Activated effector memory CD4-positive, alpha-beta T cell treated with Interleukin-2 at 50 U/mL for 16 hours (primary cell): ENCODE measurements at places on chromosomes 5 and 9.

DNA sequence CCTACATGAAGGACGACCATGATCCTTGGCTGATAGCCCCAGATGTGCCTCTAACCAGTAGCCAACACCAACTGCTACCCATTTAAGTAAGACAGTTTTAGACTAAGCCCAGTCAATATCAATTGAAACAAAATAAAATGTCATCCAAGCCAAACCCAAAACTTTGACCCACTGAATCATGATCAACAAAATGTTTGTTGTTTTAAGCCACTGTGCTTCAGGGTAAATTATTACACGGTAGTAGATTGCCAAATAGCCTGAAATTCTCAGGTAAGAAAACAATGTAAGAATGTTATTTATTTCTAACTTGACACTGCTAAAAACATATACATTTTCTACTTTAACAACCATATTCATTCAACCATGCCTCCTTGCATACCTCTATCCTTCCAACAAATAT, 105.5 kb upstream of the PAPPA start:
- DNase-seq = no peak

- no peak for DNase-seq
Measured at GRCh38 chr5:52840277-52841050, 52.7 kb downstream of the ITGA1 start.

DNA sequence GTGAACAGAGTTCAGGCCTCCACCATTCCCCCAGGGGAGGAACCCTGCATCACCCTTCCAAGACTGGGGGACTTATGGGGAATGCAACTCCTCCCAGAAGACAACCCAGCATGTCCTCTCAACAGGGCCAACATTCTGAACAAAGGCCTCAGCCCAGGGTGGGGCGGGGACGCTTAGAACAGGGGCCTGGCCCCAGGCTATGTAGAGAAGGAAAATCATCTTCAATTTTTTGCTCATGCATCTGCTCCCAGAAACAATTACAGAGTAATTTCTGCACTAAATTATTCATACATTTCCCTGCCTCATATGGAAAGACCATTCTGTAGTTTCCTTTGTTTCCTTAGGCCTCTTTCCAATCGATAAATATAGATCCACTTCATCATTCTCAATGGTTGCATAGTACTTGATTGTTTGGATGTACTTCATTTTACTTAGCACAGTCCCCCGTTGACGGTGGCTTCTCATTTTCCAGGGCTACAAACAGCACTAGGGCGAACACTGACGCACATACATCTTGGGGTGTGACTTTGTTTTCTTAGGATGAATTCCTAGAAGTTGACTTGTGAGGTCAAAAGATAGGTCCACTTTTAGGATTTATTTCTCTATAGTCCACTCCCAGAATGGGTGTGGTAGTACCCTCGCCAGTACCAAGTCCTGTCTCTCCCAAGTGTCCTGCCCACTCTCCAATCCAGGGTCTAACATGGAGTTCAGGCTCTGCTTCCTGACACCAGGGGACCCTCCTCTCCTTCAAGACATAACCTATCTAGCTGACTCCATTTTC, 27.2 kb upstream of the SMU1 start:
- no peak for DNase-seq

- no peak for DNase-seq
Measured at GRCh38 chr9:78115073-78115472, 83.5 kb upstream of the GNAQ start.

DNA sequence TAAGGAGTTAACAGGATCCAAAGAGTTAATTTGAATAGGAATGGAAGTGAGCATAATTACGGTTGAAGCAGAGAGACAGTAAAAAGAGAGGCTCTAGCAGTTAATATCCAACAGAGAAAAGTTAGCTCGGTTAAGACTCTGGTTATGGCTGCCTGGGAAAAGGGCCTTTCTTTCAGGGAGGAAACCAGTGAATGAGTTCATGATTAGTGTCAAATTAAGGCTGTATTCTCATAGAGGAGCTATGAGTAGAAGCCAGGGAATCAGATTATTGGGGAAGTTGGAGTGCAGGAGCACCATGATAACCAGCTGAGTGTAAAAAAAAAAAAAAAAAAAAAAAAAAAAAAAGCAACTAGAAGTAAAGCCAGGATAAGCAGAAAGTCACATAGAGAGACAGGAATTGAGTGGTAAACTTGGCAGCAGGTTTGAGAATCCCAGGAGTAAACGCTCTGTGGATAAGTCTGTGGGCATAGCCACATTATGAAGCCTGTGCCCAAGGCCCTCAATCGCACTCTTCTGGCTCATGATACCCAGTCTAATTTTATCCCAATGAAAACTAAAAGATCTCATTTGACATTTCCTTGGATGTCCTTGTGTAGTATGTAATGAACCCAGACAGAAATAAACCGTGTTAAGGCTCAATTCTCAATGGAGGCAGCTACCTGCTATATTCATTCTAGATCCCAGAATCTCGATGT, 372.6 kb upstream of the MPDZ start:
- no peak for DNase-seq

DNA sequence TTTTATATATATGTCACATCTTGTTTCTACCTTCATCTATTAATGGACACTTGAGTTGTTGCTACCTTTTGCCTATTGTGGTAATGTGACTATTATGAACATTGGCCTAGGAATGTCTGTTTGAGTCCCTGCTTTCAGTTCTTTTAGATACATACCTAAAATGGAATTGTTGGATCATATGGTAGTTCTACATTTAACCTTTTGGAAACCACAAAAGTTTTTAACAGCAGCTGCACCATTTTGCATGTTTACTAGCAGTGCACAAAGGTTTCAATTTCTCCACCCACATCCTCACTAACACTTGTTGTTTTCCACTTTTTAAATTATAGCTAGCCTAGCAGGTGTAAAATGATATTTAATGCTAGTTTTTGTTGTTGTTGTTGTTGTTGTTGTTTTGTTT, 88.4 kb downstream of the GALNT10 start:
- no peak for DNase-seq

- no peak for DNase-seq
Measured at GRCh38 chr5:124457101-124457500, 289.3 kb downstream of the ZNF608 start.

- no peak for DNase-seq
Measured at GRCh38 chr9:109158651-109159050, 8.4 kb downstream of the FRRS1L start.

- DNase-seq = no peak
Measured at GRCh38 chr9:3894772-3895171, 369.0 kb upstream of the RFX3 start.

DNA sequence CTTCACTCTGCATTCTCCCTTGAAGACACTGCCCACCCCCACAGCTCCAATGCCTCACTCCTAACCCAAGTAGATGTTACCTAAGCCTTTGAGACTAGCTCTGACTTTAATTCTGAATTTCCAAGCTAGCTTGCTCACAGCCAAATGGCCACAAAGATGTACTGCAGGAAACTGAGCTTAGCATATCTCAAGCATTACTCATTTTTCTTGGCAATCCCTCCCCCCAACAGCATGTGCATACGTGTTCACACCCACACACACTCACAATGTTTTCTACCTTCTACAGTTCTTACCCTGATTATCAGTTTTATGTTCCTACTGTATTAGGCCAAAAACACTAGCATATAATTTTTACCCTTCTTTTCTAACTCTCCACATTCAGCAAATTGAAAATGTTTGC, 13.7 kb upstream of the GRIA1 start:
- no peak for DNase-seq

DNA sequence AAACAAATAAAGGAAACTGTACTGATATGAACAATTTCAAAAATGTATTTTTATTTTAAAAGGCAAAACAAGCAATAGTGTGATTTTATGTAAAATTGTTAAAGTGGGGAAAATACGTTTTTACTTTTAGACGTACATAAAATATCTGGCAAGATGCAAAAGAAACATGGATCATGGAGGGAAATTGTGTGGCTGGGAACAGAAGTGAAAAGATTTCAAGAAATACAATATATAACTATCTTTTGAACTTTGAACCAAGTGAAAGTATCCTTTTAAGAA, 1.5 kb upstream of the ZNF367 start:
- DNase-seq = no peak

DNA sequence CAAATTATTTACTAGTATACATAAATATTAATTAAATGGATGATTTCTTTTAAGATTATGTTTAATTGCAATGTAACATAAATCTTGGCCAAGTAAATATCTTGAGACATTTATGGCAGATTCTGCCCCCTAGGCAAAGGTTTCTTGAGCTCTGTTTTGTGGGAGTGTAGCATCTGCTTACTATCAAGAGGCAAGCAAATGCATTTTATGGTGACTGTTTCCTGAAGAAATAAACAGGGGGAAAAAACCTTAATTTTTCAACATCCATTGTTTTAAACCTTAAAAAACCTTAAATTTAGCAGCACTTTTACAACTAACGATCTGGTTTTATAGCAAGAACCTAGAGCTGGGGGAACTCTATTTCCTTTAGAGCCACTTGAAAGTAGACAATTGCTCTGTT, 25.7 kb upstream of the FREM1 start:
- no peak for DNase-seq

DNA sequence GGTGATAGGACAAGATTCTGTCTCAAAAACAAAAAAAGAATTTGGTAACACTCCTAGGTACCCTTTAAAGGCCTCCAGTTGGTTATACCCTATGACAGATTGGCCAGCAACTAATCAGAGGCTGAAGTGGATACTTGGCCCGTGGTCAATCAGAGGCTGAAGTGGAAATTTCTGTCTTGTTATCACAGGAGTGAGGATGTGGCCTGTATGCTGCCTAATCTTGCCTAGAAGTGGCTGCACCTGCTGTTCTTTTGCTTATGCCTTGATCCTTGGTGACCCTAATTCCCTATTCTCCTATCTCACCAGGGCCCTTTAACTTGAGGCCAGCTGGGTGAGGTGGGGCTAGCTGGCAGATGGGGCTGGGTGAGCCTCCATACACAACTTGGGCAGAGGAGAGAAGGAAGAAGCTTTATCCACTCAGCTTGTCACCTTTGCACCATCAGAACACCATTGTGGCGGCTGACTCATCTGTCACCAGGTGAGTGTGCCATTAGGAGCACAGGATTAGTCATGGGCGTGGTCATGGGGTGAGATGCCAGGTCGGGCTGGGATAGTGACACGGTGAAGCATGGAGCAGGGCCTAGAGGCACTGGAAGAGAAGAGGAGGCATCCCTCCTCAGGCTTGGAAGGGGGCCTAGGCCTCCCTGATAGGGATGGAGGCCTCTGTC, 41.5 kb downstream of the SAR1B start:
- DNase-seq = no peak

- no peak for DNase-seq
Measured at GRCh38 chr5:44565902-44566301, 176.7 kb upstream of the FGF10 start.

- no peak for DNase-seq
Measured at GRCh38 chr5:73093943-73094342, 26.4 kb upstream of the TMEM171 start.

DNA sequence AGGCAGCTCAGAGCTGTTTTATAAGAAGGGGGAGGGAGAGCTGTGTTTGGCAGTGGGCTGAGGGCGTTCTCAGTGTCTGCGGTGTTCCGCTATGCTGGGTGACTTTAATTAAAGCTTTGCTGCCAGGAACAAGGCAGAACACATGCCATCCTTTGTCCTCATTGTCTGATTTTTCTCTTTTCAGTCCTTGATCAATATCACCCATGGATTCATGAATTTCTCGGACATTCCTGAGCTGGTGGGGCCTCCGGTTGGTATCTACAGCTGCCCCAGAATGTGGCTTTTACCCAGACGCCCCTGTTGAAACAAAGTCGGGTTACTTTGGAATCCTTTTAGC, 66.5 kb upstream of the TGFBR1 start:
- DNase-seq = no peak

DNA sequence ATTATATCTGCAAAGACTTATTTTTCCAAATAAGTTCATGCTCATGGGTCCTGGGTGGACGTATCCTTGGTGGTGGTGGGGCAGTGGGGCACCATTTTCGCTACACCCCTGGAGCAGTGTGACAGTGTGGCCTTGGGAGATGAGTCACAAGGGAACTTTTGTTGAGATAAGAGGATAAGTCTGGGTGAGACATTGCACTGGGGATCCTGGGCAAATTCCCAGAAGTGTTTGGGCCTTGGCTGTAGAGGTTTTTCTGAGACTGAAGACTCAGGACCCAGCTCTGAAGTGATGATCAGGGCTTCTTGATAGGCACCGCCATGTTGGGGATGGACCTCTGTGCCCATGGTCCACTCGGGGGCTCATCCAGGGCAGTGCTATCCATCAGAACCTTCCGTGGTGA, 149.4 kb downstream of the MACROH2A1 start:
- DNase-seq = no peak

- no peak for DNase-seq
Measured at GRCh38 chr5:134813407-134813806, 32.4 kb upstream of the C5orf24 start.

DNA sequence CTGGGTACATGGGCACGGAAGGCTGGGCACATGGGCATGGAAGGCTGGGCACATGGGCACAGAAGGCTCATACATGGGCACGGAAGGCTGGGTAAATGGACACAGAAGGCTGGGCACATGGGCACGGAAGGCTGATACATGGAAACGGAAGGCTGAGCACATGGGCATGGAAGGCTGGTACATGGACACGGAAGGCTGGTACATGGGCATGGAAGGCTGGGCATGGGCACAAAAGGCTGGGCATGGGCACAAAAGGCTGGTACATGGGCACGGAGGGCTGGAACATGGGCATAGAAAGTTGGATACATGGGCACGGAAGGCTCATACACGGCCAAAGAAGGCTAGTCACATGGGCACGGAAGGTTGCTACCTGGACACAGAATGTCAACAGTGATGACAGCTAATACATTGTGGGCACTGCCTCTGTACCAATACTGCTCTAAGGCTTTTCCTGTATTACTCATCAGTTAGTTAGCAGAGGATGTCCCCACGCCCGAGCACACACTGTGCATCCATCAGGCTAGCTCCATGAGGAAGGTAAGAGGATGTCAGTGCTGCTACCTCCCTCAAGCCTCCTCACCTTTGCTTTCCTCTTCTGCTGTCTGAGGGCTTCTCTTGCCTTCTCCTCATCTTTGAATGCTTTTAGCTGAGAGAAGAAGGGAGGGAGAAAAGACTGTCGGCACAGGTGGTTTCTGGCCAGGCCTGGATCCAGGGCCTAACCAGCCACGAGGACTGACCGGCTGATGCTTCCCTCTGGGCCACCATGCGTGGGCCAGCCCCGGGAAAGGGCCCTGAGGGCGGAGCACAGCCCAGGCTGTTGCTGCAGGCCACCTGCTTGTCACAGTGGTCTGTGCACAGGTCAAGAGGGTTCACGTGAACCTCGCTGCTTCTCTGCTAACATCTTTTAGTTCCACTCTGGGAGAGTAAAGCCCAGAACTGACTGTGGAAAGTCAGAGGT, 14.3 kb downstream of the GPX3 start:
- DNase-seq = no peak

- no peak for DNase-seq
Measured at GRCh38 chr5:57703721-57704120, 221.1 kb upstream of the ACTBL2 start.
